ENCODE measurements at places on chromosomes 16 and 17. TPM values are rescaled to one million over a fixed set of nuclear protein-coding genes. Genes with fewer than 3 reads are reported as not detected.

The SLFN14 gene
- not detected for total RNA-seq

DNA sequence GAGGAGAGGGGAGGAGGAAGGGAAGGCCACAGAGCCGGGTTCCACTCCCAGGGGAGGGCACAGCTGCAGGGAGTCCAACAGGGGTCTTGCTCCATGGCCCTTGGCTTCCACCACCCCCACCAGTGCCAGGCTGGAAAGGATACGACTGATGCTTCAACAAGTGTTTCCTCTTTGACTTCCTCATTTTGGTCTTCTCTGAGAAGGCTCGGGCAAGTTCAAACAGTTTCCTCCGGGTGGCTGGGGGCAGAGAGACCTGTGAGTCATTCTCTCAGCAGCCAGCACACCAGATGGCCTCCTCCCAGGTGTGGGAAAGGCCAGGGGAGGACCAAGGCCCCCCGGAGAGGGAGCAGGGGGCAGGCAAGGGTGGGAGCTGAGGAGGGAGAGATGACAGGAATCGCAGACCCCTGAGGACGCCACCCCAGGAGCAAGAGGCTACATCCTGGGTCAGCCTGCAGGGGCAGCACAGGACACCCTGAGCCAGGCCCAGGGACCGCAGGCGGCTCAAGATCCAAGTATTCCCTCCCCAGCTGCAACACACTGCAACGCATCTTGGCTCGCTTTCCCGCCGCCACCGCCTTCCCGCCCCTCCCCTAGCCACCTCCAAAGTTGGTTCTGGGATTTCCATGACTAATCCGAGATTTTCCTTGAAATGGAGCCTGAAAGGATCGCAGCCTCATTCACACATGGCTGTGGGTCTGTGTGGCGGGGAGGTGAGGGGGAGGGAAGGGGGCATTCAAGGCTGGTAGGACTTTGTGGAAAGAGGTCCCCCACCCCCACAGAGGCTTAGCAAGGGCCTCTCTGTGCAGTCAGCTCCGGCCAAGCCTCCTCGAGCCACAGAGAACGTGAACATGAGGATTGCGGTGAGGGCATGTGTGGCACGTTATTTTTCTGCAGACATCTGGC is 18.4 kb upstream of the MRPS23 start:
- DNase-seq = peak; percentile 76

DNA sequence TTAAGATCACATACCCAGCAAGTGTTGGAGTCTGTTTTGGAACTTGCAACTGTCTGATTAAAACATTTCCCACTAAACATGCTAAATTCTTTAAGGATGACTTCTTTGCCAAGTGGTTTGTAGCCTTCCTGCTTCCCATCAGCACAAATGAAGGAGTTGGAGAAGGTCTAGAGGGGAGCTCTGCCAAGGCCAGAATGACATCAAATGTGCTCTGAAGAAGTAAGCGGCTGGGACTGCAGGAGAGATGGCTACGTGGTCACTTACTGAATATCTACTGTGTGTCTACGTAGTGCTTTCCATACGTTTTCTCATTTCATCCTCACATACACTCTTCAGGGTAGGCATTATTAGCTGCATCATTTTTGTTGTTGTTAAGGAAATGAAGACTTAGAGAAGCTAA is 135.7 kb upstream of the NLRP1 start:
- no peak for DNase-seq

The CDRT4 gene
- 8.3 TPM for total RNA-seq

- no peak for DNase-seq
Observed at GRCh38 chr16:19210968-19211367, 42.9 kb downstream of the SYT17 start.

- DNase-seq = no peak
Observed at GRCh38 chr16:4410335-4411075, 5.9 kb downstream of the CORO7 start.

The KCNH4 gene
- 0.24 TPM for total RNA-seq

DNA sequence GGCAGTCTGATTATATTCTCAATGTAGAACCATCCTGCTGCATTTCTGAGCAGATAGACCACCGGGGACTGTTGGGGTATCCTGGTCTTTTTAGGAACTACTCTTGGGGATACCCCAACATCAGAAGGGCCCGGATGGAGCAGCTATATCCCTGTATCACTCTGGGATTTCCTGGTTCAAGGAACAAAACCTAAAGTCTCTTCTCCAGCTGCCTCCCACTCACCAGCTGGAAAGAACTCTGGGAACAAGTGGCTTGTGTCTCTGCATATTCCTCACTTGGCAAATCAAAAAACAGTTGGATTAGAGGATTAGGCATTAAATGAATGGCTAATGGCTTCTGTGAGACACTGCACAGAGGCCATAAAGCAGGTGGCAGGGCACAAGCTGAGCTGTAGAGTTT is 62.3 kb upstream of the HS3ST2 start:
- DNase-seq = no peak

The SYNRG gene
- 28.6 TPM for total RNA-seq

- no peak for DNase-seq
Observed at GRCh38 chr16:66002601-66003000, 363.9 kb upstream of the CDH5 start.

Measured in WTC11 (cell line).